NCI-H460 (cell line): ENCODE measurements at places on chromosomes 13 and 19. TPM values are rescaled to one million over a fixed set of nuclear protein-coding genes. Genes with fewer than 3 reads are reported as not detected.

- no peak for DNase-seq
Observed at GRCh38 chr13:55517312-55517711, 1623.4 kb upstream of the PRR20A start.

DNA sequence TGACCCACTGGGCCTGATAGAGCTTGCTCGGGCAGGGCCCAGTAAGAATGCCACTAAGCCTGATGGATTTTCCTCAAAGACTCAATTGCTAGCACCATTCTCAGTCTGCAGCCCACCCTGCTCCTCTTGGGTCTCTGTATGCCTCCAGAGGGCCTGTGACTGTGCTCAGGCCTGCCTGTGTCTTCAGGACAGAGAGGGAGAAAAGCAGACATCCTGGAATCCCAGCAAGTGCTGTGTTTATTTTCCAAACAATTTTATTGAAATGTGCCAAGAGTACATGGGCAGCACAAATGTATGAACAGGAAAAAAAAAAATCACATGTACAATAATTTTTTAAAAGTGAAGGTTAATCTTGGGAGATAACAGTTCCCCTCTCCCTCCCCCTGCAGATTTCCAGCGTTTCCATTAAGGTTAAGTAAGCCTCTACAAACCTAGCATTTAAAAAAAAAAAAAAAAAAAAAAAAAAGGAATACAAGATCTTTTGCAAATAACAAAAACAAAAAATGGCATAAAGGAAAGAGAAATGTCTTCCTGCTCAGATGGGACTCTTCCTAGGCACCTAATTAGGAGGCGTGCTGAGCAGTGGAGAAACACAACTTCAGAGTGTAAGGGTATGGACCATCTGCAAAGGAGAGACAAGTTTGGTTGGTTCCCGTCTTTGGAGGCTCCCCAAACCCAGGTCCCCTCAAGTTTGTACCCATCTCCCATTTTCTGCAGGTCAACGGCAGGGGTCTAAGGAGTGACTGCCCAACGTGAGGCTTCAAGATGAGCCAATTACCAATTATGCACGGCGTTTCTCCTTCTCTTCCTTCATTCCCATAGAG is 4.8 kb upstream of the ECH1 start:
- no peak for DNase-seq

GRCh38 chr13:75931116-75931515 is 295.0 kb downstream of the LMO7 start:
- DNase-seq, result no peak

GRCh38 chr19:3682741-3683404 is 17.4 kb downstream of the PIP5K1C start:
- DNase-seq, result no peak

Gene ZNF441
- total RNA-seq, result not detected in 2 replicates

Gene TUBB4A
- 4.4 and 6.5 TPM in 2 replicates for total RNA-seq

Gene ZNF44
- 0.17 and 0.32 TPM in 2 replicates for total RNA-seq

Gene SIAH3
- total RNA-seq, result not detected in 2 replicates

- DNase-seq, result no peak
Observed at GRCh38 chr13:37175996-37176395, 70.5 kb upstream of the CSNK1A1L start.

Gene OR10H3
- total RNA-seq, result not detected in 2 replicates

- DNase-seq, result no peak
Observed at GRCh38 chr13:102400675-102401145, 1.1 kb downstream of the FGF14 start.

DNA sequence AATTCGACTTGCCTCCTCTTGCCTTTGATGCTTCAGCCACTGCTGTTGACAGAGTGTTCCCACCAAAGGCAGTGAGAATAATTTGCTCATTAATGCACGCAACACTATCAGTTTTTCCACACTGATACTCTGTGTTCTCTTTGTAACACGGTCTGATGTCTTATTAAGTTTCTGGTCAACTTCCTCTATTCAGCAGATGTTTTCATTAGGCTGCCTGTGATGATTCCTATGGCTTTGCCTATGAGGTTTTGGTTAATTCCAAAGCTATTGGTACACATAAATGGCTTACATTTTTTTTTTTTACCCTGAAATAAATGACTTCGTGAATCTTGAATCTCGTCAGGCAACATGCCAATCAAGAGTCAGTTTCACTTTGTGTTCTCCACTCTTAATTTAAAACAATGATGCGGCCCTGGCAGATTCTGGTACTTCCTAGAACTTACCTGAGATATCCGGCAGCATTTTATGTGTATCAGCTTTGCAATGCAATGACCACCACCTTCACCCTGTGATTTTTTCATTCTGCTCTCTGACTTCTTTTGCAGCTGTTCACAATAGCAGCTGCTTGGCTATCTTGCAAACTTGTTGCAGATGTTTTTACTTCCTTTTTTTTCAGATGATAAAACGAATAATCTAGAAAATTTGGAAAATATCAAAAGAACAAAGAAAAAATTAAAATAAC is 27.5 kb upstream of the KL start:
- no peak for DNase-seq

Gene DNAJC3
- total RNA-seq, result 27.0 and 29.5 TPM in 2 replicates

Gene KLK12
- not detected in 2 replicates for total RNA-seq

- DNase-seq, result peak; percentile 26
Observed at GRCh38 chr13:51731759-51732158, 72.2 kb downstream of the DHRS12 start.

- no peak for DNase-seq
Observed at GRCh38 chr13:49213539-49213938, 6.6 kb upstream of the MLNR start.

GRCh38 chr13:98921786-98922185 is 56.1 kb downstream of the DOCK9 start:
- DNase-seq, result no peak

DNA sequence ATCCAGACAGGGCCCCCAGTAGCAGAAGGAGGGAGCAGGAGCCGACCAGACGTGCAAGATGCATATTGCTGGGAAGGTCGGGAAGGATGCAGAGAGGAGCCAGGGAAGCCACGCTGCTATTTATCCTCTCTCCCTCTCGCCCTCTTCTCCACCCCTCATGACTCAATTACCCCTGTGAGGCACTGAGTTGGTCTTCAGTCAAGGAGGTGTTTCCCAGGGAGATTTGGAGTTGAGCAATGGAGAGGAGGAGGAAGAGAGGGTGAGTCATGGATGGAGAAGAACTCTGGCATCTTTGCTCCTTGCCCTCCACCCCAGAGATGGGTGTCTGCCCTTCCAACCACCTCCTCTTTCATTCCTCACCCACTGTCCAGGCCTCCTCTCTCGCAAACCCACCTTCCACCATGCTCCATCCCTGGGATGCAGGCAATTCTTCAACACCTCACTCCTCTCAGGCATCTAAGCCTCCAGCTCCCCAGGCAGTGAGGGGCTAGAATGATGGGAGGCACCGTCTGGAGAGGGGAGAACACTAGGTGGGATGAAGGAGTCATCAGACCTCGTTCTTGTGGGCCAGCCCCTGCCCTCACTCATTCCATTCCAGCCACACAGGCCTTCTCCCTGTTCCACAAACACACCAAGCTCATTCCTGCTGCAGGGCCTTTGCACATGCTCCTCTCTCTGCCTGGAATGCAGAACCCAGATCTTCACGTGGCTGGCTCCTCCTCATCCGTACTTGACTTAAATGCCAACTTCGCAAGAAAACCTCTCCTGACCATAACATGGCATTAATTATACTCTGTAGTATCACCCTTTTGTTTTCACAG is at the start of gene SBSN:
SBSN (minus strand) TSS at position 94 of the 821 bp plus-strand sequence; CDS start at position 64, 30 bp downstream.
- no peak for DNase-seq

Gene IQCN
- total RNA-seq, result 0.20 and 0.32 TPM in 2 replicates

DNA sequence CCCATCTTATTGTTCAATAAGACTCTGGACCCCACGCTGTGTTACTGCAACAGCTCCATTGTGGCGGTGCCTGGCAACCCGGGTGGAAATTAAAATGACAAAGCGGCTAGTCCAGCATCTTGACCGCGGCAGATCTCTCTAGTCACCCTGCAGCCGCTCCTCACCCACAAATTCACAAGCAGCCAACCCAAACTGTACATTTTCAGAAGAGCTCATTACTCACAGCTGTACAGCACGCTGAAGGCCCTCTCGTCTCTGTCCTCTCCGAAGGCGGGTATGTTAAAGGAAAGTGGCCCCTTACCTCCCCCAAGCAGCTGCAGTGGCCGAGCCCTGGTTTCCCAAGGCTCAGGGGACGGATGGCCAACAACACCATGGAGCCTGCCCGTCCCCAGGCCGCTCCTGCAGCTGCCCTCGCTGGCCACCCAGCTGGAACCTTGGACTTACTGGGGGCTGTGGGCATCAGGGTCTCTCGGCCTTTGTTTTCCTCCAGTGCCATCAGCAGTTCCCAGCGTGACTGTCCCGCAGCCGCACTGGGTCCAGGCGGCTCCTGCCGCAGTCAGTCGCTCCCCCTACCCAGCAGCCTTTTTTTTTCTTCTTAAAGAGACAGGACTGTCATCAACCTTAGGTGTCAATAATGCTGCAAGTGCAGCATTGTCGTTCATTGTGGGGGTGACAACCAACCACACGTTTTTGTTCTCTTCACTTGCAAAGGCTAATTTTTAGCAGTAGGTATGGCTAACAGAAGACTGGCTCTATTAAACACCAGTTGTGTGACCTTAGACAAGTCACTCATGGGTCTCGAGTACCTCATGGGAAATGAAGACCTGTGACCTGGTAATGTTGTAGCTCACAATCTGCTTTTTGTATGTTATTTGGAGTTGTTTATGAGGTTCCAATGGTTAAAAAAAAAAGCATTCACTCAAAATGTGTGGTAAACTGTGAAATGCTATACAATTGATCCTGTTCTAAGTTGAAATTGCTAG is at the start of gene SACS:
SACS (minus strand) TSS at position 532 of the 983 bp plus-strand sequence. CDS start 22,463 bp downstream, outside the sequence.
- no peak for DNase-seq

GRCh38 chr13:27961227-27962085 is 7.7 kb downstream of the CDX2 start:
- DNase-seq, result no peak

DNA sequence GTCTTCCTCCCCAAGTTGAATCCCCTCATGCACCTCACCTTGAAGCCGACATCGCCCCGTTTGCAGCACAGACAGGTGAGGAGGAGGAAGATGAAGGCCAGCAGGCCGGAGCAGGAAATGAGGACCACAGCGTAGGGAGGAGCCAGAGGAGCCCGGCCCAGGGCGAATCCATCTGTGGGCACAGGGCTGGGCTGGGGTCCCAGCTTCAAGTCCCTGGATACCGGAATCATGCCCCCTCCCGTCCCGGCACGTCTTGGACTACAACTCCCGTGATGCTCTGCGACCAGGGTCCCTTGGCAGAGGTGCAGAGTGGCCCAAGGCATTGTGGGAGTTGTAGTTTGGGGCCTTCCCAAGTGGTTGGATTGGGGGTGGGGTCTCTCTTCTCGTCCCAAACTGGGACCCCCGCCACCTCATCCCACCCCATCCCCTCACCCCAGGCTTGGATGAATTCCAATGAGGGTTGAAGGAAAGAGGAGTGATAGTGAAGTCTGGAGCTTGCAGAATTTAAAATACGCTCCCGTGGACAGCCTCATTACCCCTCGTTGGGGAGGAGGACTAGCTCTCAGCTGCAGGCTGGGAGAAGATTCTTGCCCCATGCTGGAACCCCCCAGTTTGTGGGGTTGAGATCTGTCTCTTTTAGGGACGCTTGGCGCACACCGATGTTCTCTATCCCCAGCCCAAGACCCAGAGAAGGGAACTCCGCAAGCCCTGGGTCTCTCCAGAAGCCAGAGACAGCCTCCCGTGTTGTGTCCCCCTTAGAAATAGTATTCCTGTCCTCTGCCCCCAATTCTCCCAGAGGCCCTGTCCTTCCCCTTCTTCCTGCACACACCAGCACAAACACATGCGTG is 990 bp downstream of the LMTK3 start:
- DNase-seq, result peak; percentile 38

DNA sequence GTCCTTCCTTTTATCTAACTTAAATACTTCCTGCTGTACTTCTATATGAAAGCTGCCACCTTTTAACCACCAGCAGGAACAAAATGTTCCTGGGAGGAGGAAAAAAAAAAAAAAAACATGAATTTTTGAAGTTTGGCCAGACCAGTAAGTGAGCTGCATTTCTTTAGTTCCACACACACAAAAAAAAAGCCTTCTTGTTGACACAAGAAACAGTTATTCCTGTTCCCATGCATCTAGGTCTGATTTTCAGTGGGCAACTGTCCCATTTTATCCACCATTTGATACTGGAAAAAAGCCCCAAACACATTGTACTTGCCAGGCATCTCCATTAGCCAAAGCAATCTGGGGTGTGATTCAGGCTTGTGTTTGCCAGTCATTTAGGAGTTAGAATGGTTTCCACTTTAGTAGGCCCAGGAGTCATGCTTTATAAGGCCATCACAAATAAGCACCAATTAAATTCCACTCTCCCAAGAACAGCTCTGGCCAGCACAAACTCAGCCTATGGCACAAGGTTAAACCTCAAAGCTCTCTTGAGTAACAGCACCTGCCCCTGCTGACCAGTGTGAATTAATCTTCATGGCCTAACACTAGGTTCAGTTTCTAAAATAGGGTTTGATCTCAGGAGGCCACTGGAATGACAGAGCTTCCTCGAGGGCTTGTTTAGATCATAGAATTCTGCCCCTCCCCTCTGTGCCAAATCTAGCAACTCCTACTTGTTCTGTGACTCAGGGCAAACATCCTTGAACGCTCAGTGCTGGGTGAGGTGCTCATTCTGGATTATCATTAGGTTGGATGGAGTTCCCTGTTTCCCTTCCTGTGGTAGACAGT is 67.1 kb downstream of the NUFIP1 start:
- DNase-seq, result peak; percentile 48

DNA sequence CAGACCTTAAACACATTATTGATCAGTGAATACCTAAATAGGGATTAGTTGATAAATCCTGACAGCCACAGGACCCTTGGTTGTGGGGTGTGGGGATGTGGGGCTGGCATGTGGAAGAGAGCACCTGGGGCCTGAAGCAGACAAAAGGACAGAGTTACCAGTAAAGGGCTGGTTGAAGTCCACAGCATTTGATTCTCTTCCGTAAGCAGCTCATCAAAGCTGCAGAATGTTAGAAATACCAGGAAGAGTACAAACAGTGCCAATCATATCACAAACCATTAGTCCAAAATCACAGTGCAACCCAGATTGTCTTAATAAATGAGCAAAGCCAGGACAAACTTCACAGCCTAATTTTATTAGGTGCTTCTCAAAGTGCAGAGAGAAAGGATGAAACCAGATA is 92.5 kb upstream of the KL start:
- DNase-seq, result no peak

DNA sequence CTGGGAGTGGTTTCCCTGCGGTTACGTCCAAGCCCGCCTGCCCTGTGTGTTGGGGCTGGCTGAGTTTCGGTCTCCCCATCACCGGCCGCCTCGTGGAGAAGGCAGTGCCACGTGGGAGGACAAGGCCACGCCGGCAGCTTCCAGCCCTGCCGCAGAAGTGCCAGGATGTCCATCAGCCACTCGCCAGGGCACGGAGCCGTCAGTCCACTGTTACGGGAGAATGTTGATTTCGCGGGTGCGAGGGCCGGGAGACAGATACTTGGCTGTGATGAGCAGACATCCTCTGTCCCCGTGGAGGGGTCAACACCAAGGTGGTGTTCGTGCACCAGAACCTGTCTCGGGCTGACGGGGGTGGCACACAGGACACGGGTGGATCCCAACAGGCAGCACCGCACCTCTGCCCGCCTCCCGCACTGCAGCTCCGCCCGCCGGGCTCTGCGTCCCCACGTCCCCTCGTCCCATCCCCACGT is 86.4 kb upstream of the MCF2L start:
- no peak for DNase-seq

DNA sequence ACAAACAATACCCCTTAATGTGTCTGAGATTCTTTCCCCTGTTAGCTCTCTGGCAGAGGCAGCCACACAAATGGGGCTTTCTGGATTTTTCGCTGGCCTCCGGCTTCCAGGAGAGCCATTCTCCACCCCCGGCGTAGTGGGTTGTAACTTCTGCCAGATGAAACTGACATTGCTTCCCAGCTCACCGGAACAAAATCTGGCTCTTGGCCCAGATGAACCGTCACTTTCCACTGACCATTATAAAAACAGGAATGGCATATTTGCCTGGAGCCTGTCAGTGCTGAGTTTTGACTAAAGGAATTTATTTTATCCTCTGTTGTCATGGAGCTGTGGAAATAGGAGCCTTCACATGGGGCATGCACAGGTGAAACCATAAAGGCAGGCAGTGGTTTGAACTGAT is 120.6 kb upstream of the GPR12 start:
- no peak for DNase-seq
